ENCODE measurements at places on chromosomes 12 and 14. TPM values are rescaled to one million over a fixed set of nuclear protein-coding genes. Genes with fewer than 3 reads are reported as not detected.

Gene PTPRO
- total RNA-seq: 11.0 TPM

Gene CFAP73
- total RNA-seq: not detected

Gene TAS2R7
- total RNA-seq: not detected

Gene MYF6
- total RNA-seq: not detected

Gene REC8
- total RNA-seq: 16.8 TPM

Measured in mucosa of descending colon (tissue), 3 donors.